ENCODE measurements at places on chromosomes 11 and 22. TPM values are rescaled to one million over a fixed set of nuclear protein-coding genes. Genes with fewer than 3 reads are reported as not detected.

DNA sequence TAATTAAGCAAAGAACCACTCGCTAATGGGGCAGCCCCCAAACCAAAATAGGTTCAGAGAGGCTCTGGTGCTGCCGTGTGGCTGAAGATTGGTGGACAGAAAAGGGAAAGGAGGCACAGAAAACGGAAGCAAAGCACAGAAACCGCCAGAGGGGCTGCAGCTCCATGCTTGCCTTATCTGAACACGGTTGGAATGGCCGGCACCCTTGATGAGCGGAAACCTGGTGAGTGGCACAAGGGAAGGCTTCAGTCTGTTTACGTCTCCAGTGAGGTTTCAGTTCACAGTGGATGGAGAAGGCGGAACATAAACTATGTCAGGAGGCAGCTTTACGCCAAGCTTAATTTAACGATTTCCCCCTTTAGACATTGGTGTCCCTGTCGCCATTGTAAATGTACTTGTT lies 5.2 kb upstream of the PRR33 start:
- DNase-seq: no peak

GRCh38 chr11:94314064-94314463 lies 9.7 kb downstream of the IZUMO1R start:
- no peak for DNase-seq

Gene SORL1
- total RNA-seq: 7.8 TPM

Gene MMP13
- 0.12 TPM for total RNA-seq

GRCh38 chr22:29673361-29674066 lies 46.3 kb upstream of the CABP7 start:
- DNase-seq: no peak

Gene C11orf21
- total RNA-seq: not detected

DNA sequence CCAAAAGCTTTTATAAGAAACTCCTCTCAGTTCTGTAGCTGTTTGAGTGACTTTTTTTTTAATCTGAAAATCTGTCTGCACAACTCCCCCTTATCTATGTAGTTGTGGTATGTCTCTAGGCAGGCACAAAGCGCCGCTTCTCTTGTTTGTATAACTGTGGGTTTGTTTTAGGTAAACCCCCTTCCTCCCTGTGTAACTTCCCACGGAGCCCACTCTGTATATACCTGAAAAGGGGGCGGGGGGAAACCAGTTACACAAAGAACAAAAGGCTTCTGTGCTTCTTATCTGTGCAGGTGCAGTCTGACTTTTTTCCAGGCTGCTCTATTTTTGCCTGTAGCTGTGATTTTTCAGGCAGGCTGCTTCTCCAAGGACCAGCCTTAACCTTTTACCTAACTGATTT lies 13.2 kb downstream of the OR10AG1 start:
- no peak for DNase-seq

DNA sequence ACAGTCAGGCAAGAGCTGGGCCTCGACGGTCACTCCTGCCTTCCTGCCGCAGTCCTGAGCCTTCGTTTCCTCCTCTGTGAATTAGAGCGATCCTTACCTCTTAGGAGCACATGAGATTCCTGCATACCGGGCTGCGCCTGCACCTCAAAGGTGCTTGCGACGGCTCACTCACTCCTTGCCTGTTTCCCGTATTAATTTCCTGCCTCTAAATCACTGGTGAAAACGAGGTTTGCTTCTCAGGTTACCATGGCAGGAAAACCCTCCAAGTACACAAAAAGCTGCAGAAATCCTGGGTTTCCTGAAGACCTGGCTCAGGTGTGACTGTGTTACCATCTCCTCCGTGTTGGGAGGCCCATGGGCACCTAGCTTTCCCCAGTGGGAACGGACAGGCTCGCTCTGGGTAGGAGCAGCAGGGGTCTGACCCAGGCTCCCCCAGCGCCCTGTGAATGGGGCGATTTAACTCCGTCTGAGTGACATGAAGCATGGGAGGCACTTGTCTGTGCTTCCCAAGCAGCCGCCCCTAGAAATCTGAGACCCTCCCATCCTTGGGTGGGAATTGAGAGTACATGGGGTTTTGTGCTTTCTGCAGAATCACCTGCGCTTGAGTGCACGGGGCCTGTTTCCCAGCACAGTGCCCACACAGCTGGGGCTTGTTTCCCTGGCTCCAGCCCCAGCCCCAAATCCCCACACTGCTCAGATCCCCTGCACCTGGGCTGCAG lies 64.8 kb downstream of the PHF21B start:
- no peak for DNase-seq

Gene MUC5AC
- not detected for total RNA-seq

Gene CARS1
- 32.9 TPM for total RNA-seq

Gene MYRF
- 25.0 TPM for total RNA-seq

Gene MPZL2
- 29.7 TPM for total RNA-seq

GRCh38 chr22:36211237-36211861 lies 9.7 kb upstream of the APOL4 start:
- no peak for DNase-seq

DNA sequence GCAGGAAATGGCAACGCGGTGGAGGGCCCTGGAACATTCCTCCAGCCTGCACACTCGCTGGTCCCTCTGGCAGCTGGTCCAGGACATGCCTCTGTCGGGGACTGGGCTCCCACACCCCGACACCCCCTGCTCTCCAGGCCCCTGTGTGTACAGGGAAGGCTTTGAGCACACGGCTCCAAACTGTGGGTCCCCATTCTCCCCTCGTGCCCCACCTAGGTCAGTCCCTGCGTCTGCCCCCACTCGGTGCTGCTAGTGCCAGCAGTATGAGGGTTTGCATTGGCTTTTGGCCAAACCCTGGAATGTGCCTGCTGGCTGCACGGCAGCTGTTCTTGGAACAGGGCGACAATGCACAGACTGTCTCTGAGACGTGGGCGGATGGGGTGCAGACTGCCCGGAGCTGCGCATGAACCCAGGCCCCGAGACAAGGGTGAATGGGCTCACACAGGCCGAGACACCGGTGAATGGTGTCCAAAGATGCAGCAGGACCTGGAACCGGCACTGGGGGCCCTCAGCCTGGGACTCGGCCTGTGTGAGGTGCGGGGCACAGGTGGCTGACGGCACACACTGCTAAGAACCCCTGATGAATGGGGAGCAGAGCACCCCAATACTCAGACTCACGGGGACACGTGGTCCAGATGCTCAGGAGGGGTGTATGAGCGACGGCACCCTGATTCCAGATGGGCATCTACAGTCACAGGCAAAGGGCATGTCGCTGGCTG lies 7.5 kb upstream of the SYT8 start:
- DNase-seq: peak; percentile 15

- DNase-seq: peak; percentile 97
Measured at GRCh38 chr11:130636722-130637464, 188.4 kb downstream of the ADAMTS15 start.

Gene DRD2
- total RNA-seq: not detected

DNA sequence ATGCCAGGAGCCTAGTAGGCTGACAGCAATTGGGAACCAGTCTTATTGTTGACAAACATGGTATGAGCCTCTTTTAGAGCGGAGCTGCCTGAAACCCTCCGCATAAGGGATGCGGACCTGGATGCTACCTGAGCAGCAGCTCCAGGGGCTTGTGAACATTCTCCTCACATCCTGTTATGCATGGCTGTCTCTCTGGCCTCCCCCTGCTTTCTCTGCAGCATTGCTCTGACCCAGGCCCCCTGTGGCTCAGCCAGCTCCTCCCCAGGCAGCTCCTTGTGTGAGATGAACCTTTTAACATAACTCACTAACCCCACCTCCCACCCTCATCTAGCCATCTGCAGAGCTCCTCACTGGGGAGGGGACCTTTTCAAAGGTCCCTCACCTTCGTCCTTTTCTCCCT lies 6.0 kb downstream of the BMAL1 start:
- DNase-seq: no peak

GRCh38 chr11:27672836-27673464 lies 27.3 kb downstream of the BDNF start:
- no peak for DNase-seq

DNA sequence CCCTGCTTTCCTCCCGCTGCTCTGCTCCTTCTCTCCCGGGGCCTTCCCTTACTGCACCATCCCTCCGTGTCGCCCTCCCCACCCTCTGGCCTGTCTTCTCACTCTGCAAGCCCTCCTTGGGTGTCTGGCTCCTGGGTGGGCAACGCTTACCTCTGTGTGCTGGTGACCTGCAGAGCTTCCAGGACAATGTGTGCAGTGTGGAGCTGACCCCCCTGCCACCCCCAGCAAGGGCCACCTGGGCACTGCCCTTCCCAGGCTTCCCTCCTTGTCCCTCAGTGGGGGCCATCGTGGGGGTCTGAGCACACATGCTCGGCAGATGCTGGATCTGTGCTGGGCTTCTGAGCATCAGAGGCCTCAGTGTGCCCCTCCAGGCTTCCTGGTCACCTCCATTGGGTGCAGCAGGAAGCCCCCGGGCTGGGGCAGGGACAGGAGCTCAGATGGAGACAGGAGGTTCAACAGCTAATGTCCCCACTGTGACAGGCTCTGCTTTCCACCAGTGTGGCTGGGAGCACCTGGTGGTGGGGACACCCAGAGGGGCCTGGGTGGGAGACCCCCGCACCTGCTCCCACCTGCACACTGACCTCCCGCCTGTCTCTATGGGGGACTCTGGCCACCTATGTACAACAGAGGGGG lies 7.8 kb upstream of the BRSK2 start:
- no peak for DNase-seq

DNA sequence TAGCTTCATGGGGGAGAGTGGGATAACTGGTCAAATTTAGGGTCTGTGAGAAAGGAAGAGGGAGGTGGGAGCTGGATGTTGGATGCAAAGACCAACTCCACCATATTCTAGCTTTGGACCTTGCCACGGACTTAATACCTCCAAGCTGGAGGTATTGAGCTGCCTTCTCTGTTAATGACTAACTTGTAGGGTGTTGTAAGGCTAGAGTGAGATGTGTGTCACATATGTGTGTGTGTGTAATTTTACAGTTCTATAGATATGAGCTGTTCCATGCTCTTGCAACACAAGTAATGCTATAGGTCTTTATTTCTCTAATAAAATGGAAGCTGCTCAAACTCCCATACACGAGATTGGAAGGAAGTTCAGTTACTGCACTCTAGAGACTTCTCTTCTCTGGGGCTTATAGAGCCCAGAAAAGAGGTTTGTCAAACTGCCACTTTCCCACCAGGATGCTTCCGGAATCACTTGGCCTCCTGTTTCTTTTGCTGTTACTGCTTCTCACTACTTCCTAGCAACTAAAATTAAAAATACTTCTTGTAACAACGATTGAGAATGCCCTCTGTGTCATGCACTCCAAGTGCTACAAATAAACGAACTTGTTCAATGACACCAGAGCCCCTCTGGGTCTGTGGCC lies 16.0 kb upstream of the FJX1 start:
- no peak for DNase-seq

Gene RAG2
- not detected for total RNA-seq

Gene CCDC15
- total RNA-seq: 3.4 TPM

- no peak for DNase-seq
Measured at GRCh38 chr11:95444309-95445241, 213.6 kb upstream of the SESN3 start.

- no peak for DNase-seq
Measured at GRCh38 chr11:101215069-101215468, 85.5 kb upstream of the PGR start.

DNA sequence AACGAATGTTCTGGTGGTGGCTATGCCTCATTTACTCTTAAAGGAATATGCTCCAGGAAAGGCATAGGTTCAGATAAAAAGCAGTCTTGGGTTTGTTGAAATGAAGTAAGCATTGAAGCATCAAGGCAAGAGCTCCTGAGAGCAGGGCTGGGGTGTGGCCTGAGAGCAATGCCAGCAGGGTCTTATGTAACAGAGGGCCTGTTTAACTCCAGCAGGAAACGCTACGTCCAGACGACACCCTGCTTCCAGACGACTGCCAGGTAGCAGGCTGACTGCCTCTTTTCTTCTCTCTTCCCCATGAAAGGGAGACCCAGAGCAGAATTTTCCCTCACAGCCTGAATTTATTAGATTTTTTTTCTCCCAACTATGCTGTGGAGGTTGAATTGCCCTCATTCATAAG lies 127.2 kb upstream of the SLC5A12 start:
- DNase-seq: no peak

DNA sequence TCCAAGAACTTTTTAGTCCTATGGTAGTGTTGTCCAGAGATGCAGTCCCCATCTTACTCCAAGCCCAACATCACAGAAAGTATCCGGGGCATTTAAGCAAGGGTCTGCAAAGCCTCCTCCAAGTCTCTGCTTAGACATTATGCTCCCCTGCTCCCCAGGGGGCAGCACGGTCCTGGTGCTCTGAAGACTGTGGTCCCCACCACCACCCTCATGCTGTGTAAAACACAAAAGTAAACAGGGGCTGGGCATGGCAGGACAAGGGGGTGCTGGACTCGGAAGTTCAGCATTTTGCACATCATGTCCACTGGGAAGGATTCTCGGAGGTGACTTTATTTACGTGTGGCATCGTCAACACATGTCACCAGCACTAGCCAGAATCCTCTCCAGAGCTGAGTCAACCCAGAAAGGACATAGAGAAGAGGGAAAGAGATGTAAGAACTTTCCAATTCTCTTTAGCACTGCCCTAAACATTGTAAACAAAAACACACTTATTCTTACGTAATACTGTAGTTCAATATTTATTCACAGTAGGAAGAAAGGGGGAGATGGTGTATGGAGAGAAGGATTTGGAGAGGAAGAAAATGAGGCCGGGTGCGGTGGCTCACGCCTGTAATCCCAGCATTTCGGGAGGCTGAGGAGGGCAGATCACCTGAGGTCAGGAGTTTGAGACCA lies 37.7 kb downstream of the TCIRG1 start:
- DNase-seq: no peak

Gene TSPAN32
- total RNA-seq: not detected

DNA sequence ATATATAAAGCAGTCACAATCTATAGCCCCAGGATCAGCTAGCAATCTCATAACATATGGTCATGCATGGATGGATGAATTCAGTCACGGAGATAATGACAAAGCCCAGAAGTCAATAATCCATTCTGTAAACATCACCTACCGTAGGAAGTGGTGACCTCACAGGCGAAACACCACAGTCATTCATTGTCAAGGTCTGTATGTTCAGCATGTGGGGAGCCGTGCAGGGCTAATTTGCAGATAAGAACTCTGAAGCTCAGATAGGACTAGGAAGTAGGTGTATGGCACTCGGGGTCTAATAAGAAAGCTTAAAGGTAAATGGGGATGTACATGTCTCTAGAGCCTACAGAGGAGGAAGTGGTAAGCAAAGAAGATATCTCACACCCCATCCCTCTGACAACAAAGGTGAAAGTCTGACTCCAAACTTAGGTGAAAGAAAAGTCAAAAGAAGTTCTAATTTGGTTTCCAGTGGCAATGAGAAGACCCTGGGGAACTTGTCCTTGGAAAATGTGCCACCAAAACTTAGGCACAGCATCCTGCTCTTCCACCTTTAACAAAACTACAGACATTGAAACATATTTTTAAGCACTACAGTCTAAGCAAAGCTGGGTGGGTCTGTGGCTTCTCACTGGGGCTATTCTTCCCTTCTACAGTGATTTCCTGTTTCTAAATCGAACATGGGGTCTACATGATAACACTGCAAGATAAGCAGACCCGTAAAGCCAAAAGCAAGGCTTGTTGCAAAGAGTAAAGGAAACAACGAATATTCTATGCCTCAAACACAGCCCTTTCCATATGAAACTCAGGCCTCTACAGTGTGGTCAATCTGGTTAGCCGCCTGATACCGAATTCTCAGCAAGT lies 5.2 kb downstream of the CRTAM start:
- no peak for DNase-seq

Gene NPAS4
- total RNA-seq: not detected
